ENCODE measurements at places on chromosomes 12 and 14.

DNA sequence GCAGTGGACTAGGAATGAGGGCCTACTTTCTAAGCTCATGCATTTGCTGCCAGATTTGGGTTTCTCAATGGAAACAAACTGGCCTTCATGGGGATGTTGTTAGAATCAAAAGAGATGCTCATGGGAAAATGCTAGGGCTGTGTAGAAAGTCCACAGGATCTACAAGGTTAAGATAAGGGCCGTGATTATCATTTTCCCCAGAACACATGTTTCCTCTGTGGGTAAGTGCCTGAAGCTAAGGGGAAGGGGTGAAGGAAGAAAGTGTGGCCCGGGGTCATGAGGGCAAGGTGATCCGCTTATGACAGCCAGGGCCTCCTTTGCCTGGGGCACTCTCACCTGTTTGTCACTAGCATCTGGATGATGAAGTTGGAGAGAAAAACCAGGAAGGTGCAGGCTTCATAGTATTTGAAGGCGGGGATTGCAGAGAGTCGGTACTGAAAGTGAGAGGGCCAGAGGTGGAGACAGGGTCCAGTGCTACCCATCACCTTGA, 9.8 kb downstream of the ADCY4 start:
- no peak for DNase-seq

- DNase-seq: no peak
Measured at GRCh38 chr12:71432936-71433335, 6.7 kb upstream of the LGR5 start.

GRCh38 chr14:92759300-92759678, 10.9 kb upstream of the LGMN start:
- peak; percentile 40 for DNase-seq

DNA sequence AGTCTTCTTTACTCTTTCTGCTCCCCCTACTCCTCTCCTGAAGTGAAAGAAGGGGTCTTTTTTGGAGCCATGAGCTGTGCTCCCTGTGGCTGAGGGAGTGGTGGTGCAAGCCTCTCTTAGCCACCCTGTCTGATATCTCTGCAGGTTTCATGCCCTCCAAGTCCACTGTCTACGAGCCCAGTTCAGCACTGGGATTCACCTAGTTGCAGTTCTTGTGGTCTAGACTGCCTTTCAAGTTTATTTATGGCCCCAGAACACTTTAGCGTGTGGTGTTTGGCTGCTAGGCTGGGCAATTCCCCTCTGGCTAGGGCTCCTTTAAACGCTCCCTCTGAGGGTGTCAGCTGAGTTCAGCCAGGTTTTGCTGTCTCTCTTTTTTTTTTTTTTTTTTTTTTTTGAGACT, 908.6 kb downstream of the TRHDE start:
- no peak for DNase-seq

DNA sequence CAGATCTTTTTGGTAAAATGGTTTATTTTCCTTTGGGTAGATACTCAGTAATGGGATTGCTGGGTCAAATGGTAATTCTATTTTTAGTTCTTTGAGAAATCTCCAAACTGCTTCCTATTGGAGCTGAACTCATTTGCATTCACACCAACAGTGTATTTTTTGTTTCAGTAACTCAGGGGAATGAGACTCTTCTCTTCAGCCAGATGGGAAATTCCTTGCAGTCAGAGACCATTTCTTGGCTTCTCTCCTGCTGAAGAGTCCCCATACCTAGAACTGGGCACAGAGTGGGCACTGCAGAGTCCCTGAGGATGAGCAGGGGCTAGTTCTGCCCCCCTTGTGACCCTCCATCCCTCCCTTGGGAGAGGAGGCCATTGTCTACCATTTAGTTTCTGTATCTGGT, 10.8 kb downstream of the SDSL start:
- DNase-seq: no peak

DNA sequence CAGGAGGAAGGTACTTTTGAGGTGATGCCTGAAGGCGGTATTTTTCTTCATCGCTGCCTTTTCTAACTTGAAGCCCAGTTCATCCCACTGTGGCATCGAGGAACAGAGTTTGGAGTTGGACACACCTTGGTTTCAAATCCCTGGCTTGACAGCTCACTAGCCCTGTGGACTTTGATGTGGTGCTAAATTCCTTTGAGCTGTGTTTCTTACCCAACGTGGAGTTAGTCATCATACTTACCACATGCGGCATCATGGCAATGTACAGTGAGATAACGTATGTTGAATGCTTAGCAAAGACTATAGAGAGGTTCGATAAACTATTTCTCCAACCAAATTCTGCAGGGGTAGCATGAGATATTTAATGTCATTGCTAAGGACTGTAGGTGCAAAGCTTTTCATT, 3.4 kb downstream of the PLEKHG3 start:
- peak; percentile 65 for DNase-seq

- DNase-seq: no peak
Measured at GRCh38 chr14:47778631-47779030, 103.2 kb upstream of the MDGA2 start.

- no peak for DNase-seq
Measured at GRCh38 chr14:24438223-24439097, 4.1 kb downstream of the SDR39U1 start.
